ENCODE measurements at places on chromosomes 7 and 10.

GRCh38 chr7:127393368-127394058, 1.0 kb upstream of the ZNF800 start:
- no peak for DNase-seq

DNA sequence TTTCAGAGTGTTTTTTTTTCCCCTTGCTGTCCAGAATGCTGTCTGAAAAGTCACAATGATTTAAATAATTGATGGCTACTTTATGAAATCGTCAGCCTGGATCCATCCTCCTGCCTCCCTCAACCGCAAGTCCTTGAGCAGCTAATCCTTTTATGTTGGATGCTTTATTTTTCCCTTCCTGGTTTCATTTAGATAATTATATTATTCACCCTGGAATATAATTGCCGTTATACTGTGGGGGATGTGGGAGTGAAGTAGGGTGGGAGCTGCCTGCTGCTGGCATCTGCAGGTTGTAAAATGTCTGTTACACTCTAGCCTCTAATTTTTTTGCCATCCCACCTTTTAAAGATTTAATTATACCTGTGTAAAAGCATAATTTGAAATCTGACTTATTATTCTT, 290.5 kb upstream of the LRGUK start:
- no peak for DNase-seq

DNA sequence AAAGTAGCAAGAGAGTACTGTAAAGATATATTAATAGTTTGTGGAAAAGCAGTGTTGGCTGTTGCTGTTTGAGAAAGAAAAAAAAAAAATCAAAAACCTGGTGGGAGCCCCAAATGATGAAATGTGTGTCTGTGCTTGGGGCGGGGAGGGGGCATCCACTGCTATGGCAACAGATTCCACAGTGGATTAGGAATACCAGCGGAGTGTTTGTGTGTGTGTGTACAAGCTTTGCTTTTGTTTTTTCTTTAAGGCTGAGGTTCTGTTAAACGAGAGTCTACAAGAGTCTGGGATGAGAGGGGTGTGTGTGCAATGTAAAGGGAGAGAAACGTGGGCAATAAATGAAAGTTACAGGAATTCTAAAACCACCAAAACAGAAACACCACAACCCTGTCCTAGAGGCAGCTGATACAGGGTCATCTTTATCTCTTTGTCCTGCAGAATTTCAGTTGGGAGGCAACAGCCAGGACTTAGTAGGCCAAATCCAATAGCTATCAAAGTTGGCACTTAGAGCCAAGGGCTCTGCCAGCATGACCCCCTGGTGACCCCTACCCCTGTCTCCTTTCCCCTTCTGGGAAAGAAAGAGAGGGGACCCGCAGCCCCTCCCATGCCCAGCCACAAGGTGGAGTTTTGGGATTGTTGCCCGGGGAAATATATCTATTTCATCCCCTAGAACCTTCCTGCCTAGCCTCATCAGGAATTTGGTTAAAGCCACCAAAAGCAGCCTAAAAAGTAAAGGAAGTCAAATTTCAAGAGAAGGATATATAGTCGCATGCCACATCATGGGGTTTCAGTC, 85.4 kb downstream of the OSBPL3 start:
- DNase-seq = no peak

DNA sequence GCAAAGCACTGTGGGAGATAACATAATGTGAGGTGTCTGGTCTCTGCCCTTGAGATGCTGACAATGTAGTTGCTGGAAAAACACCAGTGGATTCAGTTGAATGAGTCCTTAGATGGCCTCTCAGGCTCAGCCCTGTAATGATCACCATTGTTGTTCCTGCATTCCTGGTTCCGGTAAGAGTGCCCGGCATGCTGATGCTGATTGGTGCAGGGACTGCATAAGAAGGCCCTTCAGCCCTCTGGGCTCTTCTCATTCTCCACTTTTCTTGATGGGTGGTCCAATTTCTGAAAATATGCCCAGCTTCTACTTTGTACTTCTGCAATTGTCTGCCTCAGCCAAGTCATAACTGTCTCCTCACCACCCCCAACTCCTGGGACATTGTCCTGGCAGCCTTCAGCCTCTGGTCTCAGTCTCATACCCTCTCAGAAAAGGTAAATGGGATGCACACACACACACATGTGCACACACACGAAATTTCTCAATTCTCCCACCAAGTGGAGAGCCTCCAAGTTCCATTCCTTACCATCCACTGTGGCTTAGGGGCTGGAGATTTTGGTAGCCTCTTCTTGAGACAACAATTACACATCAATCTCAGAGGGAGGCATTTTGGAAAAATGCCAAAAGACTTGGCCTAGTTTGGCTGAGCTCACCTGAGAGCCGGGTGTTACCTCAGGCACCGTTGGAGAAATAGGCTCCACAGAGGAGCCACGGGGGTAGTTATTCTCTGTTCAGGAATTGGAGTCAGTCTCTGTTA, 314.9 kb downstream of the RPS24 start:
- DNase-seq = no peak

DNA sequence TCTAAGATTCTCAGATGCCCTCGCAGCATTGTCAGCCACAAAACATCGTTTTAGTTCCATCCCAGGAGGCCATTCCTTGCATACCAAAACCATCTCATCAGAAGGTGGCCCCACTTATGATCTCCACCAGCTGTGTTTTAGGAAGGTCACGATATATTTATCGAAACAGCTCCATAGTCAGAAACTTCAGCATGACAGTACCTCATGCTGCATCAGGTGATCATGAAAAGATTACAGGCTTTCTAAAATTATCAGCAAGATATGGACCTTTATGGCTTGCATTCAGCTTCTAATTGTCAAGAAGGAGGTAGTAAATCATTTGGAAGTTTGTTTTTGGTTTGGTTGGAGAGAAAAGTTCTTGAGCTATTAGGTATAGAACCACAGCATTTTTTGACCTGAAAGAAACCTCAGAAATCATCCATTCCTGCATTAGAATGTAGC, 20.0 kb downstream of the JAZF1 start:
- DNase-seq = no peak

DNA sequence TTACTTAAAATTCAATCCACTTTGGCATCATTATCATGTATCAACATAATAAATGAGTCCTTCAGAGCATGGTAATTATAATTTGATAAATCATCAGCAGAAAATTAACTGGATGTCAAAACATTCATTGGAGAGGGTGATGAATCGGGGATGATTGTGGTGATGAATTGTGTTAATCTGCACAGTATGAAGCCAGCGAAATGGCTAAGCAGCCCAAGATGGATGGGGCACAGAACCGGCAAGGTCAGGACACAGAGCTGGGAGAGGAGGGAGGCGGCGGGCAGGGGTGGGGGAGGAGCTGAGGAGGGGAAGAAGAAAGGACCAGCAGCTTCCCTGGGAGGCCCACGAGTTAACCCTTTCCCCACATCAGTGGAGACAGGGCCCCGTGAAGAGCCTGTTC, 536.1 kb downstream of the LRMDA start:
- DNase-seq = no peak

DNA sequence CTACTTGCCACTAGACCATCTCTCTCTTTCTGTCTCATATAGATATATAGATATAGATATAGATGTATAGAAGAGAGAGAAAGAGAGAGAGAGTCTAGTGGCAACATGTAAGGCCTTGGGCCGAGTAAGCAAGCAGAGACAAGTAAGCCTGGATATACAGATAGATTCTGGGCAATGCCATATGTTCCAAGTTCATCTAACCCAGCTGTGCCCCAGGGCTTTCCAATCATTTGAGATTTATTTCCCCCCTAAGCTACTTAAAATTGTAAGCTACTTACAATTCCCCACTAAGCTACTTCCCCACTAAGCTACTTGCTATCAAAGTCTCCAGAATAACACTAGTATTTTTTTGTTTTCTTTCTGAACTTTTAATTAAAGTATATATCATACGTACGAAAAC, 1094.1 kb downstream of the DNAJB9 start:
- DNase-seq = no peak

GRCh38 chr10:84226616-84227015, 1.3 kb upstream of the LRIT2 start:
- DNase-seq = no peak

DNA sequence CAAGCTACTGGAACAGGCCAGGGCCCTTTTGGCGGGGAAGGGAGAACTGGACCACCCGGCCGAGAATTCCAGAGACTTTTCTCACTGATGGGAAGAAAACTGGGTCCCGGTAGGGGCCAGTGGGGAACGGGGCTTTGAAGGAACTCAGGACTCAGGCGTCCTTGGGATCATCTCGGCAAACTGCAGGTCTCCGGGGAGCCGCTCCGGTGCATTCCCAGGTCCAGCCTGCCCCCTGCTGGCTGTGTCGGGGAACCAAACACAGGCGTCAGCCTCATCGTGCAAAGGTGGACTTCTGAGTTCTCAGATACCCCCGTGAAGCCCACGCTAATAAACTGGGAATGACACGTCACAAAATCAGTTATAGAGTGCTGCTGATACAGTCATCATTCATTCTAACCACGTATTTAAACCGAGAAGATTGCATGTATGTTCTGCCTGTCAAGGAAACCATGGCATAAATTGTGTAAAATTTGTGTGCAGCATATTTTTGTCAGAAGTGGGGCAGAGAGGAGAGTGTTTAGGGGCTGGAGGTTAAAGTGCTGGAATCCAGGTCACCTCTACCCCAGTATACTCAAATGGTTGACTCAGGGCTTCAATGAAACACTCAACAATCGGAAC, 76.1 kb upstream of the CPXM2 start:
- no peak for DNase-seq

DNA sequence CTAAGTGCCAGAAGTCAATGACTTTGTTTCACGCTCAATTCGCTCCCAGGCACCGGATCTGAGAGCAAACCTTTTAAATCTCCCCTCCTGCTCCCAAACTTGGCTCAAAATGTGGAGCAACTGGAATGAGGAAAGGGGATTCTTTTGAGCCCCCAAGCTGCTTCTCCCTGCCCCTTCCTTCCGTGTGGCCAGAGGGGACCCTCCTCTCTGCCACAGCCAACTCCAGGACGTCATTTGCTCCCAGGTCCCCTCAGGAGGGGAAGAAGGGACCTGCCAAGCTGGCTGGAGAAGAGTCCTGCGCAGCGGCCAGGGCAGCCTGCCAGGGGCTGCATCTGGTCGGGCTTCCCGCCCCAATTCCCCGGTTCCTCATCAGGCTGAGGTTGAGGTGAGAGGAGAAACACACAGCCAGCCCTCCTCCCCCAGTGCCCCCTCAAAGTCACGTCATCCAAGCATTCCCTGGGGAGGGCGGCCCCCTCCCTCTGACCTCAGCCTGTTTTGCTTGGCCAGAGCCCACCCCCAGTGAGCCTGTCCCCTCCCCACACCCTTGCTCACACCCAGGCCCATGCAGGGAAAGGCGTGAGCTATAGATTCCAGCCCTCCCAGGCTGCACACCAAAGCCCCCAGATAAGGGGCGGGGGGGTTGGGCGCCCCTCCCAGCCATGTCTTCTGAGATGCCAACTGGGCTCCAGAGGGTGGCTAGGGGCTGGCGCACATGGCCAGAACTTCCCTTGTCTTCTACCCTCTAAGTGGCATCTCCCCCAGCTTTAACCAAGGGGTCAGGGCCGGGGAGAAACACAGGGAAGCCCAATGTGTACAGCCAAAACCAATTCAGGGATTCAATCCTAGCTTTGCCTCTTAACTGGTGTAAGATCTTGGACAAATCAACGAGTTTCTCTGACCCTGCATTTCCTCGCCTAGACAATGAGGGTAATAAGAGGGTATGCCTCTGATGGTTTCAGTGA, 35.0 kb downstream of the SH3PXD2A start:
- no peak for DNase-seq

- no peak for DNase-seq
Measured at GRCh38 chr7:21763818-21764217, 181.9 kb downstream of the CDCA7L start.

GRCh38 chr10:83886871-83887270, 252.4 kb upstream of the GHITM start:
- DNase-seq = no peak

GRCh38 chr10:78953113-78953798, 115.5 kb upstream of the ZMIZ1 start:
- DNase-seq = no peak

- DNase-seq = no peak
Measured at GRCh38 chr7:81527651-81528050, 242.2 kb downstream of the HGF start.

- no peak for DNase-seq
Measured at GRCh38 chr7:105638902-105639495, 57.7 kb upstream of the EFCAB10 start.

GRCh38 chr10:24382979-24383663, 174.2 kb downstream of the KIAA1217 start:
- no peak for DNase-seq

DNA sequence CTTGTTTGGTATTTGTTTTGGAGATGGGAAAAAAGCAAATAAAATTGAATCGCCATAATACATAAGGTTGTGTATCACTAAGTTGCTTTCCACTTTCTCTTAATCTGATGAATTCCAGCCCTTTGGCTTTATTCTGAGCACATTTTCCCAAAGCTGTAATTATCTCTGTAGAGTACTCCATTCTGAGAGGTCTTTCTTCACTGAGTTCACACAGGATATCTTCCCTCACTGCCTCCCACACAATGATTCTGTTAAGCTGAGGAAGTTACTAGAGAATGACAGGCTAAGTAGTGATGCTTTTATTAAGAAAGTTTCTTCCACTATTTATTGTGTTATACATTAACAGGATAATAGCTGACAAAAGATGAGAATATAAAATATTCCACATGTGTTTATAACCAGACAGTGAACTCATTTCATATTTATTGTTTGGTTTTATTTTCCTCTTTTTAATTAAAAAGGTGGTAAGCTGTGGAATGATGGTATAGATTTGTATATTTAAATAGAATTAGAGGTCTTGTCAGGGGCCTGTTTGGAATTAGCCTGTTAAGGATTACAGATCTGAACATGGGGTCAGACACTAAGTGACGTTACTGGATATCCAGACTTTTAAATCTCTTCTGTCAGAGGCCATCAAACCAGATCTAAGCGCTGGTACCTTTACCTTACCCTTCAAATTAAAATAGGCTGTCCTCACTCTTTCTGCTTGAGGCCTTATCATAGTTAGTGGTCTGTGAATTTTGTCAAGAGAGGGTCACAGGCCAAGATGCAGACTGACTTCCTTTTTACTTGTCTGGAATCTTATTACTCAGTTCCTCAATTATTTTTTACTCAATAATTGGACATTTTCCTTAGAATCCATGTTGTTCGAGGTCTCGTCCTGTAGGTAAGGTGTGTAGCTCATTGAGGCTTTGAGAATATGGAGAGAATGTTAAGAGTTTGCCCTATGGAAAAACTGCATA, 8.4 kb downstream of the PLXDC2 start:
- DNase-seq = no peak

GRCh38 chr7:30173058-30173897, 38.5 kb downstream of the MTURN start:
- DNase-seq = no peak

DNA sequence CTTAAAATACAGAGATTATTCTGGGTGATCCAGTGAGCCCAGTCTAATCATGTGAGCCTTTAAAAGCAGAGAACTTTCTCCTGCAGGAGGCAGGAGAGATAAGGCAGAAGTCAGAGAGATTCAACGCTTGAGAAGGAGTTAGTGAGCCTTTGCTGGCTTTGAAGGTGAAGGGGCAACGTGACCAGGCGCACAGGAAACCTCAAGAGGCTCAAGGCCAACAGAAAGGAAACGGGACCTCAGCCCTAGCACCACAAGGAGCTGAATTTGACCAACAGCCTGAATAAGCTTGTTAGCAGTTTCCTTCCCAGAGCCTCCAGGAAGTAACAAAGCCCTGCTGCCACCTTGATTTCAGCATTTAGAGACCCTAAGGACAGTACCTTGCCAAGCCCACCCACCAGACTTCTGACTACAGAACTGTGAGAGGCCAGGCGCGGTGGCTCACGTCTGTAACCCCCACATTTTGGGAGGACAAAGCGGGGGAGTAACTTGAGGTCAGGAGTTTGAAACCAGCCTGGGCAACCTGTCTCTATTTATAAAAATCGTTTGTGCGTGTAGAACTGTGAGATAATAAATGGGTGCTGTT, 87.3 kb upstream of the KAT6B start:
- DNase-seq = no peak

GRCh38 chr7:33351709-33352108, 222.3 kb downstream of the BBS9 start:
- no peak for DNase-seq
